CD8-positive, alpha-beta memory T cell (primary cell): ENCODE measurements at places on chromosomes 7 and 10. TPM values are rescaled to one million over a fixed set of nuclear protein-coding genes. Genes with fewer than 3 reads are reported as not detected.

GRCh38 chr7:22082553-22082885, 136.8 kb upstream of the CDCA7L start:
- DNase-seq, result no peak

DNA sequence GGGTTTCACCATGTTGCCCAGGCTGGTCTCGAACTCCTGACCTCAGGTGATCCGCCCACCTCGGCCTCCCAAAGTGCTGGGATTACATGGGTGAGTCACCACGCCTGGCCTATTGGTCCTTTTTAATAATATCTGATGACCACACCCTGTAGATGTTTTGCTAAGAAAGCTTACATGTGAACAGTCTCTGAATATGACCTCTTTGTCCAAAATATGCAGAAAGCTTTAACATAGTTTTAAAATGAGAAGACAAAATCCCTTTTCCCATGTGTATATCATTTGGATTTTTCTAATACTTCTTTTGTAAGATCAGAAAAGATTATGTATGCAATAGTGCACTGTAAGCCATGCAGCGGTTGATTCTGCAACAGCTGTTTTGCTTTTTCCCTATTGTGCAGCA, 38.5 kb downstream of the MCU start:
- no peak for DNase-seq

The TMEM213 gene
- total RNA-seq, result not detected

The PRKAR2B gene
- 1.1 TPM for total RNA-seq

- DNase-seq, result peak; percentile 65
These were observed 2.8 kb downstream of the ASIC3 start for GRCh38 chr7:151051108-151051507.

DNA sequence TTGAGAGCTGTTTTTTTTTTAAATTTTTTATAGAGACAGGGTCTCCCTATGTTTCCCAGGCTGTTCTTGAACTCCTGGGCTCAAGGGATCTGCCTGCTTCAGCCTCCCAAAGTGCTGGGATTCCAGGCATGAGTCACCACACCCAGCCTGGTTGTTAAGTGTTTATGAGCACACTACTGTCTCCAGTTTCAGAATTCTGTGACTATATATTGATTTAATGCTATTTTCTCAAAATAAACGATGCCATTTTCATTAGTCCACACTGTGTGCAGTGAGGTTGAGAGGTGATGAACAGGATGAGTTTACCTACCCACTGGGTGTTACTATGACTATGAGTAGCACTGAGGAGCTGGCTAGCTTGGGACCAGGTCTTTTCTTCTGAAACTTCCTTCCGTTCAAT, 110.9 kb upstream of the FAM180A start:
- no peak for DNase-seq

DNA sequence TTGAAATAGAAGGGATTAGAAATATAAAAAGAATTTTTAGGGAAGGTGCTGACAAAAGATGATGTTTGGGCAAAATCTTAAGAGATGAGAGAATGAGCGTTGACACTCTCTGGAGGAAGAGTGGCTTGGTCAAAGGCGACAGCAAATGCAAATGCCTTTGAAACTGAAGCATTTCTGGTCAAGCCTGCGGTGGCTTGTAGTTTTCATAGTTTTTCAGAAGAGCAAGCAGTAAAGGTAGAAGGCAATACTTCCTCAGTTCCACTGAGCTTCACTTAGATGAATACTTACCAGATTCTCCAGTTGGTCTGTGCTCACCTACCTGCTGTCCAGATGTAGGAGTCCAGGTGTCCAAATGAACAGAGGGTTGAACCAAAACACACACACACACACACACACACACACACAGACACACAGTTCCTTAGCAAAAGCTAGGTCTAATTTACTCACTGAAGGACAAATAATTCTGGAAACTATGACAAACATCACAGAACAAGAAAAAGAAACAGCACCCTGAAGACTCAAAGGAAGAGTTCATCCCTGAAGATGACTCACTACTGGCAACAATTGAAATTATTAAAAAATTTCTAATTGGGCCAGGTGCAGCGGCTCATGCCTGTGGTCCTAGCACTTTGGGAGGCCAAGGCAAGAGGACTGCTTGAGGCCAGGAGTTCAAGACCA, 12.1 kb upstream of the STK17A start:
- DNase-seq, result no peak

DNA sequence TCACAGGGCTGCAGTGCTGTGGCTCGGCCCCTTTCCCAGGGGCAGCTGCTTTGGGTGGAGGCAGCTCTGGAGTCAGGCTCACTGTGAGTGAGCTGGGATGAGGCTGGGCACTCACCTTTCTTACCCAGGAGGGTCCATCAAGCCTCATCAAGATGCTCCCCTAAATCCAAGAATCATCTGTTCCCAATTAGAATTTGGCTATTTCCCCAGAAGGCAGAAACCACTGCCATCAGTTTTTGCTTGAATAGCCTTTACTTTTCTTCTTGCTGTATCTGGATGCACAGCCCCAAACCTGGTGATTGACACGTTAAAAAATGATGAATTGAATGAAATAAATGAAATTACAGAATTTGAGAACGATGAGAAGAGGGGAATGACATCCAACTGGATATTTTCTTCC, 74.3 kb upstream of the LYZL1 start:
- no peak for DNase-seq

DNA sequence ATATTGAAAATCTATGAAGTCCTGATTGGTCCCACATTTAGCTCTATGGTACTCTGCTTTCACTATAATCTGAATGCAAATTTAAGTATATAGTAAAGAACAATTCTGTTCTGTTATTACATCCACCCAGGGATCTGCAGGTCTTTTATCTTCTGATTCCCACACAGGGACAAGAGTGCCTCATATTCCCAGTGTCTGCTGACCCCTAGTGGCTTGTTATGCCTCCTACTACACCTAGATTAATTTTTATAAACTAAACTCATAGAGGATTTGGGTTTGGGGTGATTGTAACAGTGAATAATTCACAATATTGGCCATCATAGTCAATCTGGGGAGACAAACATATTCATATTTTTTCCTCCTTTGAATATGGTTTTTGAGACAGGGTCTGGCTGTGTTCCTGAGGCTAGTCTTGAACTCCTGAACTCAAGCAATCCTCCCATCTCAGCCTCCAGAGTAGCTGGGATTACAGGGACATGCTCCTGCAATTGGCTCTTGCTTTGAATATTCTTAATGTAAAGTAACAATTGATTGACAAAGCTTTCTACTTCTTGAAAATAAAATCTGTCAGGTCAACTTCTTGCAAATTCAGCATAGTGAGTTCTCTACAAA, 282.1 kb downstream of the KCND2 start:
- DNase-seq, result no peak

DNA sequence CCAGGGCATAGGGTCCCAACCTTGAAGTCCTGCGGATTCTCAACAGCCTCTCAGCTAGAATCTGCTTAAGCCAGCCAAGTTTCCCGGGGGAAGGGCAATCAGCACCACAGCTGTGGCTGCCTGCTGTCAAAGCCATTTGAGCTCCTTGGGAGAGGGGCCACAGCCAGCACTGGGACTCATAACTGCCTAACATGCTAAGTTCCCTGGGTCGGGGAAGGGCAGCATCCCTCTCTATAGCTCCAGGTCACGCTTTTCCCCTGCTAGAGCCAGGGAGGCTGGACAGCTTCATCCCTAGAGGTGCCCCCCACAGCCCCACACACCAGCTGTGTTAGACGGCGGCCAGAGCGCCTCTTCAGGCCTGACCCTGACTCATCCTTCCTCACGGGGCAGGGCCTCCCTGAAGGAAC, 49.6 kb upstream of the PDE1C start:
- DNase-seq, result no peak

DNA sequence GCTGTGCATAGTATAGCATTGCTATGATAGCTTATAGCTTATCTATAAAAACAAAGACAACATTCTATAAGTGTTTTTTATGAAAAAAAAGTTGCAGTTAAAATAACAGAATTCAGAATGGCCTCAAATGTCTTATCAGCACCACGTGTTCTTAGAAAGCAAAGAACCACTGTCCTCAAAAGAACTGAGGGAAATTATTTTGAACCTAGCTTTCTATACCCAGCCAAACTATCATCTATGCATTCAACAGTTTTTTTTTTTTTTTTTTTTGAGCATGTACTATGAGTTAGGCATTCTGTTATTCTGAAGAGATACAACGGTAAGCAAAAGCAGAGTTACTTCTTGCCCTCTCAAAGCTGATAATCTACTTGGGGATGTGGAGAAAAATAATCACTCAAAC, 247.8 kb downstream of the CREB5 start:
- no peak for DNase-seq

- DNase-seq, result no peak
These were observed 81.0 kb downstream of the PPP1R3C start for GRCh38 chr10:91551856-91552255.

DNA sequence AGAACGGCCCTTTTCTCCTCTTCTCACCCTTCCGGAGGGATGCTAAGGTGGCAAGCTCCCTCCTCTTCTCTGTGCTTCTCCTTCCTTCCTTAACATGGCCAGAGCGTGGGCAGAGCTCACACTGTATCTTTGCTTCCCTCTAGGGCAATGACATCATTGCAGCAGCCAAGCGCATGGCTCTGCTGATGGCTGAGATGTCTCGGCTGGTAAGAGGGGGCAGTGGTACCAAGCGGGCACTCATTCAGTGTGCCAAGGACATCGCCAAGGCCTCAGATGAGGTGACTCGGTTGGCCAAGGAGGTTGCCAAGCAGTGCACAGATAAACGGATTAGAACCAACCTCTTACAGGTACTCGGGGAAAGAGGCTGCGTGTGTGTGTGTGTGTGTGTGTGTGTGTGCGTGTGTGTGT, 36.6 kb downstream of the AP3M1 start:
- DNase-seq, result no peak

DNA sequence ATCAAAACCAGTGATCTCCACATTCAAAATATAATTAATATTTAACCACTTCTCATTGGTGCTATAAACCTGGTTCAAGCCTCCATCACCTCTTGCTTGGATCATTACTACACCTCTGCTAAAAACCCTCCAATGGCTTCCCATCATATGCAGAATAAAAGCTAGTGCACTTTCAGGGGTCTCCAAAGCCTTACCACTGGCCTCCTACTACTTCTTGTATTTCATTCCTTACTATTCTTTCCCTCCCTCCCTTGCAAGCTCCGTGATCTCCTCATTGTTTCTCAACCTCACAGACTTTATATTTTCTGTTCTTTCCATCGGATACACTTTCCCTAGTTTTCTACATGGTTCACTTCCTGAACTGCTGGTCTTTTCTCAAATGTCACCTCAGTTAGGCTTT, 31.5 kb downstream of the LMOD2 start:
- no peak for DNase-seq

GRCh38 chr7:1700086-1700485, 30.0 kb downstream of the ELFN1 start:
- no peak for DNase-seq

GRCh38 chr7:51310131-51310583, 6.5 kb downstream of the COBL start:
- no peak for DNase-seq

DNA sequence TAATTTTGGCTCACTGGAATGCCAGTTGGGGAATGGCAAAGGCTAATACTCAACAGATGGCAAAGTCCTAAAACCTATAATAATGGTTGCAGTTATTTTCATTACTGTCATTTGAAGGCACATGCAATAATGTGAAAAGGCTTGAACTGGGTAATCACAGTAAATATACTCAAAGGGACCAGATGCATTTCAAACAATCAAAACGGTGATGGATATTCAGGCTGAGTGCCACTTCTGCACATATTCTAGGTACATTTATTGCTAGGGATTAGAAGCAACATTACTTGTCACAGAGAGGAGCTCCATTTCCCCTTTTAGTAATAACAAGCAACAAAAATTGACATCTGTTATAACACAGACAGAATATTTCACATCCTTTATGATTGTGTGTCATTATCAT, 171.8 kb downstream of the NXPH1 start:
- no peak for DNase-seq

DNA sequence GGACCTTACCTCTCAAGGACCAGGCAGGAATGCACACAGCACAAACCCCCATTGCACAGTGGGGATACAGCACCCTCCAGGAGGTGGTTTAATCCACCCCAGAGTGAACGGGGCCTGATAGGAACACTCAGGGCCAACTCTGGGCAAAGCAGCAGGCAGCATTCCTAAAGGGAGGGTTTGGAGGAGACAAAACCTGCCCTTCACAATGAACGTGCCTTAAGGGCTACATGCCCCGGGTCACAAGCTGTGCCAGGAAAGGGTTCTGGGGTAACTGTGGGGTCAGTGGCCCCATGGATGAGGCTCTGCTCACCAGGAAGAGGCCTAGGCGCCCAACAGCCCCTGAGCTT, 1.1 kb downstream of the GPRIN2 start:
- DNase-seq, result no peak

DNA sequence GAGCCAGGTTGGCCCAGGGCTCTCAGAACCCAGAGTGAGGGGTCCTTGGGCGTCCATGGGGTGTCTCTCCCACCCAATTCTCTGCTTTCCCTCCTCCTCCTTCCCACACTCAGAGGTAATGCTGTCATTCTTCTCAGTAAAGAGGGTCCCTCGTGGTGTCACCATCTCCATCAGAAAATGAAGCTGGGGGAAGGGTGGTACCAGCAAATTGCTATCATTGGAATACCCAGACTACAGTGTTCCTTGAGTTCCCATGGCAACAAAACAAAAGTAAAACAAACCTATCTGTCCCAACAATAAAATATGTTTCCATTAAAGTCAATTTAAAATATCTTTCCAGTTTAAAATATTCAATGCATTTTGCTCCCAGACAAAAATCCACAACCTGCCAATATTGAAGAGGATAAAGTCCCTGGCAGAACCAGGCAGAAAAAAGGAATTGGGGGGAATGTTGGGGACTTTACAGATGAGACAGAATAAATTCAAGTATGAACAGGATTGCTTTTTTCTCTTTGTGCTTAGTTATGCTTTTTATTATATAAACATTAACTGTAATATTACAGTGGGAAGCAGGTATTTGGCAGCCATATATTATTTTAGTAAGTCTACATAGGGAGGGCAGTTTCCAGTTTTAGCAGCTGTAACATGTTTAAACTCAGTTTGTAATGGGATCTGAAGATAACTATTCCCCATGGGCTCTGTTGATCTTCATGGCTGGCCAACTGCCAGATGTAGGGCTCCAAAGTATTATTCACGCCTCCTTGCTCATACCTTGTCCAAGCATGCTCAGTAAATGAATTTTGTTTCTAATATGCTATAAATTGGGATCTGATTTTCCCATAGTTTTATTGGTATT, 182.1 kb downstream of the ARID5B start:
- DNase-seq, result no peak

DNA sequence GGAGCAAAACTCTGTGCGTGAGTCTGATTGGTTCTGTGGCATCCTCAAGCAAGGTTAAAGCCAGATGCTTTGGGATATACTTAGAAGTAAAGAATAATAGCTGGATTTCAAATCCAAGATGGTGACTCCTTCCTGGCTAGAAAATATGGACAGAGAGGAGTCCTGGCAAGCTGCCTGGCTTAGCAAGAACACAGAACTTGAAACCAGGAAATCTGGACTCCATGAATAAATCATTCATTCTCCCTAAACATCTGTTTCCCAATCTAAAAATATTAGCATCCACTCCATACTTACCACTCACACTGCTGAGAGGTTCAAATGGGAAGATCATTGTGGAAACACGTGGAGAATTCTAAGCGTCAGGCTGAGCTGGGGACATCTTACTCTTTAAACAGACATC, 1074.1 kb upstream of the AUTS2 start:
- no peak for DNase-seq

The DDX50 gene
- 50.1 TPM for total RNA-seq

The KIN gene
- total RNA-seq, result 17.7 TPM

The FGFR2 gene
- 0.13 TPM for total RNA-seq
